ENCODE measurements at places on chromosomes 4 and X. TPM values are rescaled to one million over a fixed set of nuclear protein-coding genes. Genes with fewer than 3 reads are reported as not detected.
A peak's percentile ranks its signal among the peaks of the same experiment; 100 is the strongest.

EGF gene
- not detected for total RNA-seq

FAM114A1 gene
- total RNA-seq: 56.9 TPM

RNF212 gene
- total RNA-seq: 0.22 TPM

GCNA gene
- 1.8 TPM for total RNA-seq

CABS1 gene
- not detected for total RNA-seq

CENPVL3 gene
- total RNA-seq: not detected

GRCh38 chrX:27186671-27187070 is 276.5 kb downstream of the PPP4R3C start:
- peak; percentile 69 for DNase-seq

DNA sequence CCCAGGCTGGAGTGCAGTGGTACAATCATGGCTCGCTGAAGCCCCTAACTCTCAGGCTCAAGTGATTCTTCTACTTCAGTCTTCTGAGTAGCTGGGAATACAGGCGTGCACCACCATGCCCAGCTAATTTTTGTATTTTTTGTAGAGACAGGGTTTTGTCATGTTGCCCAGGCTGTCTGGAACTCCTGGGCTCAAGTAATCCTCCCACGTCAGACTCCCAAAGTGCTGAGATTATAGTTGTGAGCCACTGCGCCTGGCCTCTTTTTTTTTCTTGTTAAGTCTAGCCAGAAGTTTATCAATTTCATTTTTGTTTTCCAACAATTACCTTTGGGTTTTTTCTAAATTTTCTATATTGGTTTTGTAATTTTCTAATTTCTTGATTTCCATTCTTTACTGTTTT is 100.6 kb downstream of the GC start:
- DNase-seq: no peak

DNA sequence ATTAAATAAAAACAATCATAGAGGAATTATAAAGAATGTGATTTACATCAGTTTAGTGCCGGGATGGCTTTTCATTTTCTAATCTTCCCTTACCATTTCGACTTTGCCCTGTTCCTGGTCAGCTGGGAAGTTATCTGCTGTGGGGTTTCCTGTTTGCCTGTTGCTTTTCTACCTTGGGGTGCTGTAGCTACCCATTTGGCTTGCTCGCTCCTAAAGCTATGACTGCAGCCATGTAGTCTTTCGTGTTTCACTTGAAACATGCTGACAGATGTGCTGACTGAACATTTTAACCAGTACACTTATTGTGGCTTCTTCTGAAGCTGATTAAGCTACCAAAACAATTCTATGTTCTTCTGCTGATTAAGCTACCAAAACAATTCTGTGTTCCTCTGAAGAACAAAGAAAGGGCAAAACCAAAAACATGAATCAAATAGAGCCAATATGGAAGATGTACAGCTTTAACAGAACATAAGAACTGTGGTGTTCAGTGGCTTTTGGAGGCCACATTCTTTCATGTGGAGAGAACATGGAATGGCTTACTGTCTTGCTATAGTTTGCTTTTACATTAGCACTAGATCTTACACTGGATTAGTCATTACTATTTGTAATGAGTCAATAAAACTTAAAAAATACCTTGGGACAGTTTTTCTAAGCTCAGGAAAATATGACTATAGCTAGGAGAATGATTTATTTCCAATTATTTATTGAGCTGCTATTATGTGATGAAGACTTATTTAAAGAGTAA is 440.4 kb downstream of the SPRY1 start:
- DNase-seq: peak; percentile 5

DNA sequence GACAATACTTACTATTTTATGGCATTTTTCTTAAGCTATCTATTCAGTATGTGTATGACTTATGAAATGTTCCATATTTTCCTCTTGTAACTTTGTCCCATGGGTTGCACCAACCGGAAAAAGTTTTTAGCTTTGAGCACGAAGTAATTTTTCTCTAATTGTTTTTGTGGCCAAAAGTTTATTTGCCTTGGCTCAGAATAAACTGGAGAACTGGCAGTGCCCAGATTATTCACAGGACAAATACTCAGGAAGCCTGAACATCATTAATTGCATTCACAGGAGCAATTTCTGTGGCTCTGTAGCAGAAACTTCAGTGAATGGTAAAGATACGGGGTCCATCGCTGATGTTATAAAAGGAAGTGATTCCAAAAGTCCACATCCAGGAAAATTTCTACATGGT is 184.5 kb downstream of the ARHGAP10 start:
- DNase-seq: peak; percentile 63

DNA sequence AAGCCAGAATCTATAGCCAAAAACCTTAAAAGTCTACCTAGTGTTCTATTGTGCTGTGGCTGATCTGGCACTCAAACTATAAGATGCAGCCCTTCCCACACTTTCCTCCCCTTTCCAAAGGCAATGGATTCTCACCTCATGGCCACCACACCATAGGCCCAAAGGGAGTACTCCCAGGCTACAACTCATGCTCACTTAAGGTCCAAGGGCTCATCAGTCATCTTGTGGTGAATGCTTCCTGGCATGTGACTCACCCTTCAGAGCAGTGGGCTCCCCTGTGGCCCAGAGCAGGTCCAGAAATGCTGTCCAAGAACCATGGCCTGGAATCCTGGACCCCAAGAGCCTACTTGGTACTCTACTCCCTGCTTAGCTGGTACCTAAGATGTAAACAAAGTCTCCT is 181.0 kb downstream of the CHRDL1 start:
- DNase-seq: no peak

DNA sequence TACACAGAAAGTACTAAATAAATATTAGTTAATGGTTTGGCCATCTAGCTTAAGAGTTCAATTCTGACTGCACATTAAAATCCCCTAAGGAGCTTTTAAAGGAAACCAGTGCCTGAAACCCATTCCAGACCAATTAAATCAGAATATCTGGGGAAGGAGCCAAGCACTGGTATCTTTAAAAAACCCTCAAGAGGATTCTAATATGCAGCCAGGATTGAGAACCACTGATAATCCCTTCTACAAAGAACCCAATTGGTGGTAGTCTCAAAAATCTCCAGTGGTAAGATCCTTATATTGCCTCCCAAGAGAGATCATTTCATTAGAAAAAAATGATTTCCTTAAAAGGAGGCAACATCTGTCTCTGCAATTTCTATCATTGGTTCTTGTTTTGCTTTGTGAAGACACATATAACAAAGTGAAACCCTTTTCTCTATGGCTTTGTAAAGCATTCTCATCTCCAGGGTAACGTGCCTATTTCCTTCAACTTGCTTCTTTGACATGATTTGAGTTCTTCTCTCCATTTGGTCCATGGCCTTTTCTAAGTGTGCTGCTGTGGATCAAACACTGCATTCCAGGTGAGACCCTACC is 3.5 kb downstream of the GPR34 start:
- no peak for DNase-seq

DNA sequence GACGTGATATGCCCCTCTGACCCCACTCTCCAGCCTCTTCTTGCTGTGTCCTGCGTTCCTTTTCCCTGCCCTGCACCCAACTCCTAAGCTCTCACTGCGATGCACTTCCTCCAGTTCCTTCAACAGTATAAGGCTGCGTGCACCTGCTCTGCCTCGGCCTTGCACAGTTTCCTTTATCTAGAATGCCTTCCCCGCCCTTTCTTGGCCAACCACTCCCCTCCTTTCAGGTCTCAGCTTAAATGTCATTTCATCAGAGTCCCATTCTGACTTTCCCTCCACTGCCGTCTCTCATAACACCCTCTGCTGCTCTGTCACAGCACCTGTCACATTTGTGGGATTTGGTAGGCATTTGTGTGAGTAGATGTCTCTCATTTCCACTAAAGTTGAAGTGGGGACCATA is 58.4 kb upstream of the NEIL3 start:
- DNase-seq: no peak

DNA sequence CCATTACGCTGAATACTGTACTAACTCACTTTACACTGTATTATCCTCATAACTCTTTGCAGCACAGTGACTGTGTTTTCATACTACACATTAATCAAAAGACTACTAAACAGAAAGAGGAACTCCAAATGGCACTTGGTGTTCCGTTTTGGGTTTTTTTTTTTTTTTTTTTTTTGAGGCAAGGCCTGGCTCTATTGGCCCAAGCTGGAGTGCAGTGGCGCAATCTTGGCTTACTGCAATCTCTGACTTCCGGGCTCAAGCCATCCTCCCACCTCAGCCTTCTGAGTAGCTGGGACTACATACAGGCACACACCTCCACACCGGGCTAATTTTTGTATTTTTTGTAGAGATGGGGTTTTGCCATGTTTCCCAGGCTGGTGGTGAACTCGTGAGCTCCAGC is 10.7 kb downstream of the KLHL8 start:
- no peak for DNase-seq

DNA sequence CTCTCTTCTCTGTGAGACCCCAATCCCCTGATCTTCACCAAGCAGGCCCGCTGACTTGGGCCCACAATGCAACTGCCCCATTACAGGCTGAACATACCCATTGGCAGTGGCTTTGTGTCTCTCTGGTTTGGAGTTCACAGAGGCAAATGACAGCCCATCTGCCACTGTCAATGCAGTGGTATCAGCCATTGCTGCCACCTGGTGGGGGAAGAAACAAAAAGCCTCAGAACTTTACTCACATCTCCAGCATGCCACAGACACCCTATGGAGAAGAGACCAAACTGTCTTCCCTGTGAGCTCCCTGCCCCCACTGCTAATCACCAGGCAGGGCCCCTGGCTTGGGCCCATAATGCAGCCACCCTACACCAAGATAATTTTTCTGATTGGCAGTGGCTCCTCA is 729.3 kb upstream of the ACTRT1 start:
- no peak for DNase-seq

GRCh38 chrX:37470711-37471110 is 100.8 kb upstream of the LANCL3 start:
- DNase-seq: peak; percentile 41

Data from lung microvascular endothelial cell (primary cell).